Left colon (tissue), 2 donors: ENCODE measurements at places on chromosomes 2 and 18.

- DNase-seq: no peak
These were observed 76.9 kb downstream of the ACTR3 start for GRCh38 chr2:113966832-113967231.

DNA sequence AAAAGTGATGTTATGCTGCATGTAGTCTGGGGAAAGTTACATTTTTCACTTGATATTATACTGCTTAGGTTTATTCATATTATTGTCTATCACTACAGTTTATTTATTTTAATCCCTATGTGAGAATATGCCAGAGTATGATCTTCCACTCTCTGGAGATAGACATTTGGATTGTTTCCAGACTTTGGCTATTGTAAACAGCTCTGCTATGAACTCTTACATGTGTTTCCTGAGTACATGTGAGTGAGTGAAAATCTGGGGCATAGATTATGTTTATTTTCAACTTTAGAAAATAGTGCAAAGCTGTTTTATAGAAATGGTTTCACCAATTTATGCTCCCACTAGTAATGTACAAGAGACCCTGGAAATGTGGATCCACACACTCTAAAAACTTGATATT, 49.0 kb upstream of the EPAS1 start:
- DNase-seq: no peak

DNA sequence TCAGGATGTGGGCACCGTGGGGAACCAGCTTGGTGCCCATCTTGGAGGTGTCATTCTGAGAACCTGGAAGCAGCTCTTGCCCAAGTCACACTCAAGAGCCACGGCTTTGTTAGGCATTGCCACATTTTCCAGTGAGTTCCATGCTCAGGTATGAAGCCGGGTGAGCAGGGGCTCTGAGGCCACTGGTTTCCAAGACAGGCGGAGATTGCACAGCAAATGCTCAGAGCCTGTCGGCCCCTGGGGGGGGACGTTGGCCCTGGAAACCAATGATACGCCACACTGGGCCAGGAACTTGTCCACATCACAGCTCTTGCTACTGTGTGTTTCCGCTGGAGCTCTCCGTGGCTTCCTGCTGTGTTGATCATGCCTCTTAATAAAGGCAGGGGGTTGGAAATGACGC, 52.5 kb upstream of the SALL3 start:
- no peak for DNase-seq

DNA sequence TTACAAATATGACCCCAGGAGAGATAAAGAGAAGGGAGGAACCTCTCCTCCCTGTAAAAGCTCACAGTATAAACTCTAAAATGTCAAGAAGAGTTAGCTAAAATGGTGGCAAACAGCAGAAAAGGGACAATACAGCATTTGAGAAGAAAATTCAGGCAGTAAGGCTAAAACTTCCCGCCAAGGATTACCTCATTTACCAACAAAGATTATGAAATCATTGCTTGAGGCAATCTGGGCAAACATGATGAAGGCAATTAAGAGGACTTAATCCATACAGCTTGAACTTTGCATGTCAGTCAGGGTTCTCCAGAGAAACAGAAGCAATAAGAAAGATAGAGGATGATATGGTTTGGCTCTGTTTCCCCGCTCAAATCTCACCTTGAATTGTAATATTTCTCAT, 81.4 kb downstream of the CMPK2 start:
- DNase-seq: no peak

DNA sequence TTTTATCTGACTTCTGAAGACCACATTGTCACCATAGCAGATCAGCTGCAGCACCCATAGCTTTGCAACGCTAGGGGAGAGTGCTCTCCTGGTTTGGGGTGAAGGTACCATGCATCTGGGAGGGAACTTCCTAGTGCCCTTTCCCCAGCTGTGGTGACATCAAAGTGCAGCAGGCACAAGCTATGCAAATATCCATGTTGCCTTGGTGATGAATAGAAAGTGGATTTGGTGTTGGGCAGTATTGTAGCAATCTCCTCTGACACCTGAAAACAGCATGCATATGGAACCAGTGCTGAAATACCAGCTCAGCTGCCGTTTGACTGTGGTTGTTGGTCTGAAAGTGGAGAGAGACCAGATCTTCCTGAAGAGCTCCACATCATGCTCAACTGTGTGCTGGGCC, 37.1 kb downstream of the BCL2L11 start:
- DNase-seq: no peak
